NAMALWA (cell line): ENCODE measurements at places on chromosomes 6 and 20.

DNA sequence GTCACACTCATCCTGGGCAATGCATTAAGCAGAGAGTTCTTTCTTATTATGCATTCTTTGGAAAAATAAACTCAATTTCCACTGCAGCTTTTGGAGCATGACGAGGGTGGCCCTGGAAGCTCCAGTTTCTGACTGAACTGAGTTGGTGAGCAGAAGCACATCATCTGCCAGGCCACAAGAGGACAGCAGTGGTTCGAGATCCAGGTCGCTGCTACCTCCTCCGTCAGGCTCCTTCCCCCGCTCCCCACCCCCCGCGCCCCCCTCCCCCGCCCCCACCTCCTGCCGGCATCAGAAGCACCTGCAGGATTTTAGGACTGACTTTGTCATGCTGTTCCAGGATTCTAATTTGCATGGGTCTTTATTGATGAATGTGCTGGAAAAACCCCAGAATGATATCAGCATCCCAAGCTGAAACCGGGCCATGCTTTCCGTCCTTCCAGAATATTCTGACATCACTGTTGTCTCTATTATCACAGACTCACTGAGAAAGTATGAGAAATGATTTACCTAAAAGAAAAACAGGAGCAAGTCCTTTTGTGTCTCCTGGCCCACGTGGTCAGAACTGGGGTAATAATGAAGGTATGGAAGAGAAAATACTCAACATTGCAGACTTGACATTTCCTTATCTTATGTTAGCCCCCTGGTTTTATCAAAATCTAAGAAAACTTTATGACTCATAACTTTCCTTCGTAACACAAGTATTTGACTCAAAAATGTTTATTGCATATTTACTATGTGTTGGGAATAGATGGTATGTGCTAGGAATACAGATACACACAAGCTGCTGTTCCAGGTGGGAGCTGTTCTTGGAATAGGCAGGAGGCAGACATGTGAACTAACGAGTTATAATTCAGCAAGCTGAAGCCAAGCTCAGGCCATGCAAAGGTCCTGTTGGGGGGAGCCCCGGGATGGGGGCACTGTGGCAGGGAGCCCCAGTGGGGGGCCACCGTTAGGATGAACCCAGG is 220.2 kb upstream of the EXOC2 start:
- no peak for DNase-seq

DNA sequence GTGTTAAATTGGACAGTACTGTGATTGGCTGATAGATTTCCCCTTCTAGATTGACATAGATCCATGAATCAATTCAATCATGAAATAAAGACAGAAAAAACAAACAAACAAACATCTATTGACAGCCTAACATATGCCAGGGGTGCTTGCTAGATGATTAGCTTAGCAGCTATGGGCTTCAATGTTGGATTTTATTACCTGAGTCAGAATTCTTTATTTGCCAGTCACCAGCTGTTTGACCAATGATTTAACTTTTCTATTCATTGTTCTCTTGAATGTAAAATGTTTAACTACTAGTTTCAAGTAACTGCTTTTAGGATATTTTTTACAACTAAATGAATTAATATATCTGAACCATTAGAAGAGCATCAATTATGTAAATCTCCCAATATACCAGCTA is 901.3 kb upstream of the CITED2 start:
- DNase-seq: no peak

- DNase-seq: no peak
Measured at GRCh38 chr6:157879873-157880254, 56.8 kb downstream of the SNX9 start.

DNA sequence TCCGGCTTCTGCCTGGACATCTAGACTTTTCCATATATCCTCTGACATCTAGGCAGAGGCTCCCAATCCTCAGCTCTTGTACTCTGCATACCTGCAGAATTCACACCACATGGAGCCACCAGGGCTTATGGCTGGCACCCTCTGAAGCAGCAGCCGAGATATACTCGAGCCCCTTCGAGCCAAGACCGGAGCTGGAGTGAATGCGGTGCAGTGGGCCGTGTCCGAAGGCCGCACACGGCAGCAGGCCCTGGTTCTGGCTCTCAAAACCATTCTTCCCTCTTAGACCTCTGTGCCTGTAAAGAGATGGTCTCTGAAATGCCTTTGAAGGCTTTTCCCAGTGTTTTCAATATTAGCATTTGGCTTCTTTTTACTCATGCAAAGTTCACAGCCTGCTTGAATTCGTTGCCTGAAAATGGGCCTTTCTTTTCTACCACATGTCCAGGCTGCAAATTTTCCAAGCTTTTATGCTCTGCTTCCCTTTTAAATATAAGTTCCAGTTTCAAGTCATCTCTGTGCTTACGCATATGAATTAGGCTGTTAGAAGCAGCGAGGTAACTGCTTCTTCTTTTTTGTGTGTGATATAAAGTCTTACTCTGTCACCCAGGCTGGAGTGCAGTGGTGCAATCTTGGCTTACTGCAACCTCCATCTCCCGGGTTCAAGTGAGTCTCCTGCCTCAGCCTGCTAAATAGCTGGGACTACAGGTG is 3.8 kb upstream of the SIRPB1 start:
- peak; percentile 2 for DNase-seq

DNA sequence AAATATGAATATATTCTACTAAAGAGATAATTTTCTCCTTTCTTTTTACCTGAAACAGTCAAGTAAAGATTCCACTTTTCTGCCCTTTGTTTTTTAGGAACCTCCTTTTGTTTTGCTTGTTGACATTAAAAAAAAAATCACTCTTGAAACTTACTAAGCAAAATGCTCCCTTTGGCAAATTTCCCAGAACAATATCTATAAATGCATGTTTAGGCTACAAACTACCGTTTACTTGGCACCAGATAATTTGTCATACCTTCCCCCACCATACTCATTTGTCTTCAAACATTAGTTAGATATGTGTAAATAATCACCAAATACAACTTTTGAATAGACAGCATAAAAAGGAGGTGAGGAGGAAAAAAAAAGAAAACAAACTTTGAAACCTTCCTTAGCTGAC is 604.7 kb downstream of the RFPL4B start:
- no peak for DNase-seq

GRCh38 chr20:23585808-23586734 is 17.8 kb upstream of the CST9L start:
- no peak for DNase-seq

GRCh38 chr6:79094938-79095337 is 16.9 kb upstream of the PHIP start:
- DNase-seq: no peak

DNA sequence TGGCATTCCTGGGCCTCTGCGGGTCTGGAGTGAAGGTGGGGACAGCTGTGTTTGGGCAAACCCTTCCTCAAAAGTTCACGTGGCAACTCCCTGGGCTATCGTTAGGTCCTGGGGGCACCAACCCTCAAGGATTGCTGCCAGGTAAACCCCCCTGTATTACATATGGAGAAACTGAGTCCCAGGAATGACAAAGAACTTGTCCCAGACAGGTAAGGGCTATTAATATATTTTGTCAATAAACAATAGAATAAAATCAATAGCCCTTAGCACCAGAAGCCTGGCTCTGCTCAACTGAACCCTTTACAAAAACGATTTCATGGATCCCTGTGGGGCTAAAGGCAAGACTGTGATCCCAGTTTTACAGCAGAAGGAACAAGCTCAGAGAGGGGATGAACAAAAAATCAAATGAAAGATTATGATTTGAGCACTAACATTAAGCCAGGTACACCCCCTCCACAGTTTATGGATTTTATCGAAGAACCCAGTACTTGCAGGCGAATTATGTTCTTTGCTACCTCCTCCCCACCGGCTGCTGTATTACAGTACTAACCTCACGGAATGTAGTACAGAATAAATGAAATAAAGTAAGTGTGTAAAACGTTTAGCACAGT is 2.7 kb downstream of the ID1 start:
- DNase-seq: no peak

GRCh38 chr6:1855890-1856289 is 246.2 kb downstream of the FOXC1 start:
- DNase-seq: no peak

- DNase-seq: no peak
Measured at GRCh38 chr6:111784433-111784832, 88.8 kb downstream of the FYN start.

GRCh38 chr6:3370361-3371221 is 86.3 kb downstream of the SLC22A23 start:
- DNase-seq: no peak

- no peak for DNase-seq
Measured at GRCh38 chr20:49671433-49671832, 42.2 kb downstream of the B4GALT5 start.

GRCh38 chr20:18749528-18749927 is 64.1 kb upstream of the SCP2D1 start:
- no peak for DNase-seq

DNA sequence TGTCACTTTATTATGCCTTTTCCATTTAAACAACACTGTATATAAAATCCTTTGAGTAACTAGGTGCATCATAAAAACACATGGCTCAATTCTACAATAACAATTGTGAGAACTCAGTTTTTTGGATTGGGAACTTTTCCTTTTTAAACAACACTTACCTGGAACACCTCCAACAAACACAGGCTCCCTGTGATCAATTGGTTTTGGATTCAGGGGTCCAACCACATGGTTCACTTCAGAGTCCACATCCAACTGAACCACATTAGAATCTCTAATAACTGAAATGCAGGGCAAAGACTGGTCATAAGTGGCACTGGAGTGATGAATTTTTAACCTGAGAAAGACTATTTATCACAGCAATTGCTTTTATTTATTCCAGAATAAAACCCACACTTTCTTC is 26.5 kb downstream of the FAM229B start:
- DNase-seq: no peak

DNA sequence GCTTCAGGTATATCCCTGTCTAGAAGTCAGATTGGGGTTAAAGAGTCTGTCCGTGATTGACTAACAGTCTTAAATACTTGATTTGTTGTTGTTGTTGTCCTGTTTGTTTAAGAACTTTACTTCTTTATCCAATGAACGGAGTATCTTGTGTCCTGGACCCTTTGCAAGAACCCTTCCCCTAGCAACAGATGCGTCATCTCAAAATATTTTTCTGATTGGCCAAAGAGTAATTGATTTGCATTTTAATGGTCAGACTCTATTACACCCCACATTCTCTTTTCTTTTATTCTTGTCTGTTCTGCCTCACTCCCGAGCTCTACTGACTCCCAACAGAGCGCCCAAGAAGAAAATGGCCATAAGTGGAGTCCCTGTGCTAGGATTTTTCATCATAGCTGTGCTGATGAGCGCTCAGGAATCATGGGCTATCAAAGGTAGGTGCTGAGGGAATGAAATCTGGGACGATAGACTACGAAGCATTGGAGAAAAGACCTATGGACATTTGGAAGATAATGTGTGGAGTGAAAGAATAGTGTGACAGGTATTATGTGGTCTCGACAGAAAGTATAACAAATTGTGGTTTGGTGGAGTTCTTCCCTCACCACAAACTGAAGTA is at the start of gene HLA-DRA:
HLA-DRA (plus strand) TSS at position 286 of the 613 bp plus-strand sequence; CDS start at position 350, 64 bp downstream.
- DNase-seq: peak; percentile 98

- DNase-seq: no peak
Measured at GRCh38 chr20:48710341-48711043, 117.3 kb downstream of the PREX1 start.

DNA sequence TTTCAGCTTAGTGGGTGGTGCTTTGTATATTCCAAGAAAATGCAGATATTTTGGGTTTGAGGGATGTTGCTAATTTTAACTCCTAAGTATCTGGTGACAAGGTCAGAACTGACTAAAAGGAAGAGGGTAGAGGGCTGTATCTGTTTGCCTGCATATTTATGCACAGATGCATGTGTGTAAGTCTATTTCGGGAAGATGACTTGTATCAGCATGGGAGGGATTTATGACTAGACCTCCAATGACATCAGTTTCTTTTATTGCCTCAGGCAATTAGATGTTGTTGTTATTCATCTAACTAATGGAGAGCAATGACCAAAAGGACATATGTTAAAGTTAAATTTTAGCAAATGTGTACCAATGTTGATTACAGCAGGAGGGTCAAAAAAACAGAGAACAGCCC is 734.3 kb downstream of the QKI start:
- no peak for DNase-seq

DNA sequence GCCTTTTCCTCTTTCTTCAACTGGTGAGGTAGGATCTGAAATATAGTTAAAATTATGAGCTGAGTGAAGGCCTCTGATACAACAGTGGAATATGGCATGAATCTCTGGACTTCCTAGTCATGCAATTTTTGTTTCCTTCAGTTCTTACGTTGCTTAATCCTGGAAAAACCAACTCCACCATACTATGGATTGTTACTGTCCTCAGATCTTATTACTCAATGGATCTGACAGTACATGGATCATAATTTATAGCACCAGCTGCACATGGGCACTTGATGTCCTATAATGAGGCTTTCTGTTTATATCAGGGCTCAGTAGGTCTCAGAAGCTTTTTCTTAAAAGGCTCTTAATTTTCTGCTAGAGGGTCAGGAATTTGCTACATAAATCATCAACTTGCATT is 1341.0 kb upstream of the EYS start:
- DNase-seq: no peak

- DNase-seq: no peak
Measured at GRCh38 chr6:56849896-56850295, 105.0 kb upstream of the BEND6 start.

DNA sequence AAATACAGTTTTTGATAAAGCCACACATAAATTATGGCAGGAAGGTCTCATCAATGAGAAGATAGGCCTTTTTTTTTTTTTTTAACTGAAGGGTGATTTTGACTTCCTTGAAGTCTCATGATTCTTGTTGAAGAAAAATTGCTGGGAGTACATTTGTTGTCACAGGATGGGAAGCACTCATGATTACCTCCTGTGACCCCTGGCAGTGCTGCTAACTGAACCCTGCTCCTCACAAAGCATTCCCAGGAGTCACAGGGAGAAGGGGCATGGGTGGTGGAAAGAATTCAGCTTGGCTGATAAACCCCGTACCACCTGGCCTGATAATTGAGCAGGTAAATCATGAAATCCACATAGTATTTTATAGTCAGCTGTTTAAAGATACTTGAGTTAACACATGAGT is 86.9 kb downstream of the CD109 start:
- no peak for DNase-seq

GRCh38 chr6:154824076-154824475 is 90.9 kb downstream of the SCAF8 start:
- no peak for DNase-seq

DNA sequence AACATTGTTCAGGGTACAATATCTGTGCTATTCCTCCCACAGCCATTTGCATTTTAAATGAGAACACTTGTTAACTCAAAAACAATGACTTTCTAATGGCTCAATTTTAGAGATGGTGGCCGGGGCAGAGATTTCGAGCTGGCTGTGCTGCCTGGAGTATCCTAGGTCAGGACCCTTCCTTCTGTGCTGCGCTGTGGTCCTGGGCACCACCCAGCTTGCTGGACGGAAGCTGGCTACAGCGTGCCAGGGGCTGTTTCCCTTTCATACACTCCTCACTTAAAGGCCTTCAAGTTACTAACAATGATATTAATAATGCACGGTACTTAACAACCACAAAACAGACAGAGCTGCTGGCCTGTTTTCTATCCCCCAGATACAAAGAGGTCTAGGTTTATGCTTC is 194.4 kb upstream of the CST7 start:
- no peak for DNase-seq

GRCh38 chr20:5835871-5836270 is 85.7 kb downstream of the SHLD1 start:
- DNase-seq: peak; percentile 43
